Thoracic aorta (tissue), 2 donors: ENCODE measurements at places on chromosomes 6 and 20. TPM values are rescaled to one million over a fixed set of nuclear protein-coding genes. Genes with fewer than 3 reads are reported as not detected.

The GPR63 gene
- total RNA-seq = 0.99 TPM

The EFCAB8 gene
- total RNA-seq = 1.5 TPM

The DDX43 gene
- 12.2 TPM for total RNA-seq

The LCA5 gene
- total RNA-seq = 4.6 TPM

The DEFB125 gene
- total RNA-seq = not detected

The GNMT gene
- total RNA-seq = 3.3 TPM

The TMEM244 gene
- not detected for total RNA-seq

DNA sequence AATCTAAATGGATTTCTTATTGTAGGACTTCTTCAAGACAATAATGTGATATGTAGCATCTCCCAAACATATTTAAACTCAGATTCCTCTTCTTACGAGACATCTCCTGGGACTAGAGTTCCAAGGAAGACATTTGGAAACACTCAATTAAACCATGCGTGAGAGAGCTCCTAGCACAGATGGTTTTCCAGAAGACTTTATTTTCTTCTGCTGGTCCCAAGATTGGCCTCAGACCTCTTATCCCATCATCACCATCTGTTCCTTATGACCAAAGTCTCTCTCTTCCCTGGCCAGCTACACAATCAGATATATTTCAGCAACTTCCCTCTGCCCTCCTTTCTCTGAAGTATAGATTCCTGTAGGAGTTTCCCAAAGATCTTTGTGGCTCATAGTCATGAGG, 93.2 kb upstream of the JARID2 start:
- no peak overlapping the region for H3K27ac ChIP-seq
- H3K4me3 ChIP-seq = no peak overlapping the region
- H3K36me3 ChIP-seq = no peaks in the 10 kb centered on the region

DNA sequence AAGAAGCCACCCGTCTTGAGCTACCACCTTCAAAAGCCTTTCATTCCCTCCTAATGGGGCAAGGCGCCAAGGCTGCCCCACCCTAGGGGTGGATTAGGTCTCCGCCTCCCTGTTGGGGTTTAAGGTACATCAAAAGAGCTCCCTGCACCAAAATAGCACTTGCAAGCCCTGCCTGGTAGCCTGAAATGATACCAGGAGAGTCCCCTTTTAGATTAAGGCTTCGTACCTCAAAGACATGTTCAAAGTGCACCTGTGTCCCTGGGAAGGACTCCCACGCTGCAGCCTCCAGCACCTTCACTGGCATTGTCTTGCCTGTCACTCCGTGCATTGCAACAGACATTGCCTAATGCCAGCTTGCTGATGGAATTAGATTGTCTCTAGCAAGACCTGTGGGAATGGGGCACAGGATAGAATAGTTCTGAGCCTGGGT, 15.7 kb upstream of the CDKN1A start:
- H3K36me3 ChIP-seq = no peaks in the 10 kb centered on the region
- H3K27me3 ChIP-seq = no peaks in the 10 kb centered on the region
- no peak overlapping the region for H3K27ac ChIP-seq
- H3K4me1 ChIP-seq = peaks cover 15% of the 10 kb centered on the region
- no peak for DNase-seq
- no peak overlapping the region for H3K4me3 ChIP-seq
